ENCODE measurements at places on chromosomes 6 and 20. TPM values are rescaled to one million over a fixed set of nuclear protein-coding genes. Genes with fewer than 3 reads are reported as not detected.

Gene KCNG1
- 26.3 TPM for total RNA-seq

DNA sequence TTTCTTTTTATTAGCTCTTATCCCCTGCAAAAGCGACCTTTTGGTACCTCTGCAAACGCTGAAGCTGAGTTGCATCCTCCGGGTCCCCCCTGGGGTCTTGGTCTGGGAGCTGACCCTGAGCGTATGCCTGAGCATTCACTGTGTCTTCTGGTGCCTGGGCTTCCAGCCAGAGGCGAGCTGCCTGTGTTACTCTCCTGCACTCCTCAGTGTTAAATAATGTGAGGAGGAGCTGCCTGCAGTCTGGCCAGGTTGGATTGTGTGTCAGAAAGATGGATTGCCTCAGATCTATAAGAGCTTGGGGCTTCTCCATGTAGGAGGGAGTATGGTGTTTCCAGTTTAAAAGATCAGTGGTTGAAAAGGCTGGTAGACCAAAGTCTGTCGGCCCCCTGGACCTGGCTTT lies 8.7 kb upstream of the GMPR start:
- no peaks in the 10 kb centered on the region for H3K27me3 ChIP-seq
- H3K4me3 ChIP-seq: no peak overlapping the region
- H3K27ac ChIP-seq: no peak overlapping the region
- no peak for DNase-seq
- 0 out of 2 replicates have a peak, but pooled peaks cover 7% of the 10 kb centered on the region for H3K4me1 ChIP-seq

GRCh38 chr20:47088335-47088734 lies 193.7 kb downstream of the EYA2 start:
- no peaks in the 10 kb centered on the region for H3K27me3 ChIP-seq
- no peak for DNase-seq
- H3K36me3 ChIP-seq: no peaks in the 10 kb centered on the region
- H3K4me1 ChIP-seq: no peaks in the 10 kb centered on the region
- H3K4me3 ChIP-seq: no peak overlapping the region

DNA sequence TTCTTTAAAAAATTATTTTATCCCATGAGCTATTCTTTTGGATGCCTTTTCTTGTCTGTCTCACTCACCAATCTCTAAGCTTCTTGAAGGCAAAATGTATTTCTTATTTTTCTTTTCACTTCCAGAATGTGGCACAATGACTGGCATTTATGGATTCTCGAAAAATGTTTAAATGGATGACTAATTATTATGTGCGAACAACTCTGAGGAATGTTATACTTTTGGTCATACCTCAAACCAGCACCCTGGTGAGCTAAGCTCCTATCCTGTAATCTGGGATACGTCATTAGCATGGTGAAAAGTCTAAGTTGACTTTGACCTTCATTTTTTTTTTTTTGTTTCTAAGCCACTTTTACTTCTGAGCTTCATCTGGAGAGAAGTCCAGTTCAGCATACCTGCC lies 214.0 kb upstream of the CEP162 start:
- H3K36me3 ChIP-seq: no peaks in the 10 kb centered on the region
- no peak overlapping the region for H3K4me3 ChIP-seq
- H3K4me1 ChIP-seq: no peaks in the 10 kb centered on the region
- no peak for DNase-seq
- H3K27me3 ChIP-seq: no peaks in the 10 kb centered on the region

DNA sequence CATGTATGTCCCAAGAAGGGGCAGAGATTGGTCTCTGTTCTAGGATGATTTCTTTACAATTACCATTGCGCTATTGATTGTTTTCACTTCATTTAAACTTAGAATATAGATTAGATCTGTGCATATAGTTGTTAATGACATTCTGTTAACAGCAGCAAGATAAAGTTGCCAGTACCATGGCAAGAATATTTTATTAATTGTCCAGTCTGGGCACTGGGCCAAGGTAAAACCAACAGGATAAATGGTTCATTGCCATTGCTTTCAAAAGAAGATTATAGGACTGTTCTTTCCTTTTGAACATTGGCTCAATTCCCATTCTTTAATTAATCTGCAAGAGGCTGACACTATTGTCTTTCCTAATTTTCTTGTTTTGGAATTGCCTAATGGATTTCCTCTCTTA lies 592.4 kb downstream of the RFPL4B start:
- no peak for DNase-seq
- H3K36me3 ChIP-seq: no peaks in the 10 kb centered on the region
- H3K27ac ChIP-seq: no peak overlapping the region
- no peak overlapping the region for H3K4me3 ChIP-seq
- peaks cover 5% of the 10 kb centered on the region for H3K4me1 ChIP-seq

GRCh38 chr20:61355585-61355984 lies 103.5 kb downstream of the CDH4 start:
- 0 out of 2 replicates have a peak, but pooled peaks cover 7% of the 10 kb centered on the region for H3K27me3 ChIP-seq
- no peak for DNase-seq
- no peak overlapping the region for H3K4me3 ChIP-seq

DNA sequence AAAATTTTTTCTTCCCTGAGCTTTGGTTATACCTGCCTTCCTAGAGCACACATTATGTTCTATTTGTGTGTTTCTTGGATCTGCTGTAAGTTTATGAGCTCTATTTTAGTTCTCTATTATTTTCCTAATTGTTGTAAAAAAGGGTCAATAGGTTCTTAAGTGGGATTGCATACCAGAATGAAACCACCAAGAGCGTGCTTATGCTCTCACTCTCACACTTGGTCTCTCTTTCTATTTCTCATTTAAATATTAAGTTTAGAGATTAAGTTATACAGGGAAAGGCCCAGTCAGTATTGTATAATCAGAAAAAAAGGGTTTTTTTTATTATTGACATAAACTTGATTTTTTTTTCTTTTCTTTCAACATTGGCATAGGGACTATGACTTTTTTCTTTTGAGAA lies 96.8 kb downstream of the RIMS1 start:
- H3K36me3 ChIP-seq: no peaks in the 10 kb centered on the region
- no peak overlapping the region for H3K27ac ChIP-seq
- H3K4me3 ChIP-seq: no peak overlapping the region
- H3K4me1 ChIP-seq: peaks cover 5% of the 10 kb centered on the region

GRCh38 chr6:158334534-158334933 lies 22.3 kb downstream of the TULP4 start:
- H3K4me3 ChIP-seq: no peak overlapping the region
- no peaks in the 10 kb centered on the region for H3K36me3 ChIP-seq
- H3K27ac ChIP-seq: no peak overlapping the region
- no peaks in the 10 kb centered on the region for H3K27me3 ChIP-seq
- peaks cover 30% of the 10 kb centered on the region for H3K4me1 ChIP-seq

DNA sequence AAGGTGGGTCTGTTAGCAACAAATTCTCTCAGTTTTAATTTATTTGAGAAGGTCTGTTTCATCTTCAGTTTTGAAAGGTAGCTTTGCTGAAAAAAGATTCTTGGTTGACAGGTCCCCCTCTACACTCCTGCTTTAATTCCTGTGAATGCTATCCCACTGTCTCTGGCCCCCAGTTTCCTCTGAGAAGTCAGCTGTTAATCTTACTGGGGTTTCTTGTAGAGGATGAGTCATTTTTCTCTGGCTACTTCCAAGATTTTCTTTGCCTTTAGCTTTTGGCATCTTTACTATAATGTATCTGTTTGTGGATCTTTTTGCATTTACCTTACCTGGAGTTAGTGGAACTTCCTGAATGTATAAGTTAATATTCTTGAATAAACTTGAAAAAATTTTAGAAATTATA lies 122.7 kb downstream of the MMS22L start:
- no peaks in the 10 kb centered on the region for H3K4me1 ChIP-seq
- H3K27me3 ChIP-seq: no peaks in the 10 kb centered on the region

Gene RAMACL
- total RNA-seq: 4.0 TPM

Gene PDCD2
- 183 TPM for total RNA-seq

- no peak overlapping the region for H3K27ac ChIP-seq
- H3K27me3 ChIP-seq: no peaks in the 10 kb centered on the region
- no peaks in the 10 kb centered on the region for H3K36me3 ChIP-seq
- peak; percentile 80 for DNase-seq
- H3K4me1 ChIP-seq: no peaks in the 10 kb centered on the region
These were observed 97.0 kb downstream of the KCNB1 start for GRCh38 chr20:49385465-49385864.

Gene PTPRK
- total RNA-seq: 56.4 TPM

GRCh38 chr6:28914941-28915340 lies 8.8 kb downstream of the TRIM27 start:
- no peaks in the 10 kb centered on the region for H3K27me3 ChIP-seq
- no peak for DNase-seq
- peaks cover 70% of the 10 kb centered on the region for H3K36me3 ChIP-seq
- no peaks in the 10 kb centered on the region for H3K4me1 ChIP-seq

DNA sequence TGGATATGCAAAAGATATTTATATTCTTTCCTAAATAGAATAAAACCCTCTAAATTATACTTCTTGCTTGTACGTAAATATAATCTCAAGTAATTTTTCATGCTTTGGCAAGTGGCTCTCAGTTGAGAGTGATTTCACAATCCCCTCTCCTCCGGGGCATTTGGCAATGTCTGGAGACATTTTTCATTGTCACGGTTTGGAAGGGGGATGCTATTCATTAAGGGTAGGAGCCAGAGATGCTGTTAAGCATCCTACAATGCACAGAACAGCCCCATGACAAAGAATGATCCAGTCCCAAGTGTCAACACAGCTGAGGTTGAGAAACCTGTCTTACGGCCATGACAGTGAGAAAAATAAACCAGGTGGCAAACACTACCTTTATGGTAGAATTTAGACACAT lies 75.7 kb downstream of the AGPAT4 start:
- H3K4me1 ChIP-seq: no peaks in the 10 kb centered on the region
- H3K27me3 ChIP-seq: no peaks in the 10 kb centered on the region
- no peak overlapping the region for H3K4me3 ChIP-seq
- H3K36me3 ChIP-seq: peaks cover 6% of the 10 kb centered on the region
- H3K27ac ChIP-seq: no peak overlapping the region
- DNase-seq: no peak

Gene RNF39
- total RNA-seq: 0.85 TPM

DNA sequence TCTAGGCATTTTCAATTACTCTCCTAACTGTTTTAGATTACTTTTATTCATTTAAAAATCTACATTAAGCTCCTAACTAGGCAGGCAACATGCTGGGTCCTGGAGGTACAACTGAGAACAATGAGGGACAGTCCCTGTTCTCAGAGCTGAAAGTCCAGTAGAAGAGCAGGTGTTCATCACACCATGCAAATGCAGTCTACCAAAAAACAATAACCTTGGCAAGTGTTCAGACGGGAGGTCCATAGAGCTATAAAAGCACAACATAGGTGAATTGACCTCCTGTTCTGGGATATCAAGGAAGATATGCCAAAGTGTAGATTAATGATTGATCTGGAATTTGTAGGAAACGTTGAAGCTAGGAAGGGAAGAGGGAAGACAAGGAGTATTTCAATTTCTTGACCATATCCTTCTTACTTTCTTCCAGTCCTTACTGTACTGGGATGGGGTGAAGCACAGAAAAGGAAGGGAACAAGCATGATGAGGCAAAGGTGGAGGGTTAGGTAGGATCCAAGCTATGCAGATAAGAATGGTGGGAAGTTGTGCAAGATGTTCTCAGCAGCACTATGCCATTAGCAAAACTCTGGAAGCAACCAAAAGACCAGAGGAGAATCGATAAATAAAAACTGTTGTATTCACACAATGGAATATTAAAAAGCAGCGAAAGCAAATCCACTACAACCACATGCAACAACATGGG lies 485.7 kb upstream of the JARID2 start:
- no peaks in the 10 kb centered on the region for H3K27me3 ChIP-seq
- H3K4me1 ChIP-seq: peaks cover 12% of the 10 kb centered on the region
- H3K36me3 ChIP-seq: no peaks in the 10 kb centered on the region
- no peak overlapping the region for H3K4me3 ChIP-seq

Gene RNF114
- 279 TPM for total RNA-seq

GRCh38 chr6:63709148-63709547 lies 73.5 kb downstream of the PHF3 start:
- DNase-seq: no peak
- H3K36me3 ChIP-seq: peaks cover 52% of the 10 kb centered on the region
- no peaks in the 10 kb centered on the region for H3K4me1 ChIP-seq
- no peaks in the 10 kb centered on the region for H3K27me3 ChIP-seq

Gene SERINC3
- 33.0 TPM for total RNA-seq

GRCh38 chr6:111228094-111228493 lies 140.8 kb downstream of the SLC16A10 start:
- no peaks in the 10 kb centered on the region for H3K27me3 ChIP-seq
- H3K36me3 ChIP-seq: no peaks in the 10 kb centered on the region
- H3K4me1 ChIP-seq: no peaks in the 10 kb centered on the region
- no peak overlapping the region for H3K27ac ChIP-seq

Data from GM23338 (cell line).